ENCODE measurements at places on chromosomes 13 and 19.

GRCh38 chr13:45042539-45042938 lies 53.2 kb downstream of the GPALPP1 start:
- peaks cover 13% of the 10 kb centered on the region for H3K4me1 ChIP-seq
- no peak overlapping the region for H3K27ac ChIP-seq
- no peak for DNase-seq

DNA sequence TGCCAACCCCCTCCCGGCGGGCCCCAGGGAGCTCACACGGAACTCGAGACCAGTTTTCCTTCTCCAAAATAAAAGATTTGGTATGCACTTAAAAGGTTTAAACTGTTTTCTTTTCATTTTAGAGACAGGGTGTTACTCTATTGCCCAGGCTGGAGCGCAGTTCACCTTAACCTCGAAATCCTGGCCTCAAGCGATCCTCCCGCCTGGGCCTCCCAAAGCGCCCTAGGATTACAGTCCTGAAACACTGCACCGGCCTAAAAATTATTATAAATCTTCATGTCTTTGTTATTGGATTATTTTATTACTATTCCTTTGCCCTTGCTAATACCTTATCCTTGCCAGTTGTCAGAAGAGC lies 553 bp upstream of the SLC7A1 start:
- H3K36me3 ChIP-seq, result peaks cover 35% of the 10 kb centered on the region
- H3K27me3 ChIP-seq, result peaks cover 3% of the 10 kb centered on the region
- H3K4me1 ChIP-seq, result peaks cover 40% of the 10 kb centered on the region
- peak overlapping the region; percentile 81 for H3K4me3 ChIP-seq
- H3K27ac ChIP-seq, result peak overlapping the region; percentile 93

GRCh38 chr13:51726446-51727193 lies 77.3 kb downstream of the DHRS12 start:
- H3K4me3 ChIP-seq, result no peak overlapping the region
- no peak overlapping the region for H3K27ac ChIP-seq
- H3K4me1 ChIP-seq, result no peaks in the 10 kb centered on the region
- peaks cover 23% of the 10 kb centered on the region for H3K36me3 ChIP-seq
- no peak for DNase-seq

- no peak overlapping the region for H3K27ac ChIP-seq
- H3K4me1 ChIP-seq, result no peaks in the 10 kb centered on the region
- H3K4me3 ChIP-seq, result no peak overlapping the region
- H3K27me3 ChIP-seq, result no peaks in the 10 kb centered on the region
- no peak for DNase-seq
- no peaks in the 10 kb centered on the region for H3K36me3 ChIP-seq
Measured at GRCh38 chr13:84487752-84488151, 605.5 kb upstream of the SLITRK1 start.

GRCh38 chr19:7865262-7865911 lies 8.8 kb downstream of the PRR36 start:
- H3K4me3 ChIP-seq, result no peak overlapping the region
- DNase-seq, result no peak
- H3K27ac ChIP-seq, result no peak overlapping the region

- no peak overlapping the region for H3K27ac ChIP-seq
- H3K4me1 ChIP-seq, result peaks cover 32% of the 10 kb centered on the region
- no peaks in the 10 kb centered on the region for H3K27me3 ChIP-seq
- H3K36me3 ChIP-seq, result peaks cover 47% of the 10 kb centered on the region
- no peak overlapping the region for H3K4me3 ChIP-seq
Measured at GRCh38 chr19:1214862-1215731, 9.5 kb downstream of the STK11 start.
